ENCODE measurements at places on chromosomes 7 and 10. TPM values are rescaled to one million over a fixed set of nuclear protein-coding genes. Genes with fewer than 3 reads are reported as not detected.

Gene ARHGAP21
- total RNA-seq, result 138 TPM

Gene VAX1
- total RNA-seq, result not detected

Gene AKR1C4
- not detected for total RNA-seq

Gene GIMAP5
- 27.3 TPM for total RNA-seq

Gene PLPP4
- not detected for total RNA-seq

Data from lung (tissue), 17 donors.